Dorsolateral prefrontal cortex (tissue), 122 donors: ENCODE measurements at places on chromosomes 6 and 20. TPM values are rescaled to one million over a fixed set of nuclear protein-coding genes. Genes with fewer than 3 reads are reported as not detected.

GRCh38 chr6:11172501-11173327 is 59.8 kb downstream of the NEDD9 start:
- DNase-seq = no peak

DNA sequence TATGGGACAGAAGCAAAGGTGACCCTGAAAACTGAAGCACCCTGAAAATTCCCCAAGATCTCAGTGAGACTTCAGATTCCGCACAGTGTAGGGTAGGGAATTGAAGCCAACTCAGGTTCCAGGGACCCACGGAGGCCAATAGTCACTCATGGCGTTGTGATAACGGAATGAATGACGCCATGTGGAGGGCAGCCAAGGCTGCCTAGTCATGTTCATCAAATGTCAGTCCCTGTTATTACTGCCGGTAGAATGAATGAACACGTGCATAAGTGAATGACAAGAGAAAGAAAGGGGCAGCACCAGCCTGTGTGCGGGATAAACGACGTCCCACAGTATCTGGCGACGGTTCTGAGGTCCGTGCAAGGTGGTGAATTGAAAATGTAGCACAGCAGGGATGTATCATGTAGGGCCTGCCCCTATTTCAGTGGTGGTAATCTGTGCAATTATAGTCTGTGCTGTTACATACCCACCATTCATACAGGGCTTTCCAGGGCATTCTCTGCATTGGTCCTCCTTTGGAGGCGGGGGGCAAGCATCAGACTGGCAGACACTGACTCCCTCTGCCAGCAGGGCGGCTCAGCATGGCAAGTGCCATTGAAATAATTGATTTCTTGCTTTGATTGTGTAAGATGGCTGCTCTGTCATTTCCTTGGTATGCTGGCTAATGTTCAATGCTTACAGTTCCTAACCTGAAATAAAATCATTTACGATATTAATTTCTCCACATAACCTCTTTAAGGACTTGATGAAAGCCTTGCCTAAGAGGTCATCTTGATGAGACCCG is 386.9 kb downstream of the CDH4 start:
- no peak for DNase-seq

DNA sequence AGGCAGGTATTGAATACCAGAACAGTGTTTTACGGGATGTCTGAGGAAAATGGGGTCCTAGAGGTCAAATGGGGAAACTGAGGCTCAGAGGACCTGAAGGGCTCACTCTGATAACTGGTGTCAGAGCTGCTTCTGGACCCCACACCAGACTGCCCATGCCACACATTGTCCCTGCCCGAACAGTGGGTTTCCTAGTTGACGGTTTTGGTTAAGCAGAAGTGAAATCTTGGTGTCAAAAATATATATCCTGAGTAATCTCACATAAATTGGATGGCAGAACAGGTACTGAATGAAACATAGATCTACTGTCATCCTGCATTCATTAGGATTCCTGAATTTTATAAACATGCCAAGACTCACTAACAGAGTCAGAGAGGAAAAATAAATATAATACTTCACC is 16.3 kb downstream of the NOX3 start:
- DNase-seq = no peak

The MCM9 gene
- 14.9 TPM for total RNA-seq

DNA sequence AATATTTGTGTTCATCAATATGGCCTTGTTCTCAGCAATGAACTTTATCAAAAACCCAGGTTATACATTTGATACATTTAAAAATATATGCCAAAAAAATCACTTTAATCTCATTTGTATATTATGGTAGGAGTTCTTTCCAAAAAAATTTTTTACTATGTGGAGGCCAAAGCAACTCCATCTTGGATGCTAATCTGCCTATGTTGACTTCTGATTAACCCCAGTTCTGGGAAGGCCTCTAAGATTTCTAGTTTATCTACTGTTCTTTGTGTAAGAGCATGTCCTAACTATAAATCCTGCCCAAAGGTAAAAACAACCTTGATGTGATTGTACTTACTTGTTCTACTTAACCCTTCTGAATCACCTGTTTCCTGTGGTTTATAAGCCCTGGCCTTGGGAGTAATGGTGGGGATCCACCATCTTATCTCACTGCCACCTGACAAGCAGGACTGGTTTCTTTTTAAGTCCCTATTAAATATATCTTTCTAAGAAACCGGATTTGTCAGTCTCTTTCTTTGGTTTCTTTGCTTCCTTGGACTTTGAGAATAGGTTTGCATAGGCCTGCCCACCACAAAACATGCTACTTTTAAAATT is 46.7 kb downstream of the RNGTT start:
- no peak for DNase-seq

DNA sequence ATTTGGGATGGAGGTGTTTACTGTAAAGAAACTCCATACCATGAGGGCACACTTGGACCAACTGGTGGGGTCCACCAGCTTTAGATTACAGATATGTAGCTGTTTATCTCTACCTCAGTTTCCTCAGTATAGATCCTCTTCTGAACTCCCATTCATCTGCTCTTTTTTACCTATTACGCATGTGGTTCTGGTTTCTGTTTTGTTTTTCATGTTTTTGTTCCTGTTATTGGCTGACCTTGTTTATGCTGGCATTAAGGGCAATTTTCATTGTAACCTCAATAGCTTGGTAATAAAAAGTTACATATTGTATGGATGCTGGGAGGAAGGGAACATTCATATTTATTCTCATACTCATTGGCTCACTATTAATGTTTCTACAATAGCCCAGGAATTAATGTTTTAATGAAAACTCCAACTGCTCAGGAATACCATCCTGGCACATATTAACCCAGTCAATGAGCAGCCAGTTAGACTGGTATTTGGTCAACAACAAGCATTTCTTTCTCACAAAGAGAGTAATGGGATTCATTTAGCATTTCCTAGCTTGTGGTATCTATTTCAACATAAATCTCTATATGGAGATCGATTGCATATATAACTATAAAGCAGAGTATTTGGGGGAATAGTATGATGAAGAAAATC is 83.8 kb upstream of the FAM184A start:
- no peak for DNase-seq

The EMILIN3 gene
- total RNA-seq = 2.3 TPM

DNA sequence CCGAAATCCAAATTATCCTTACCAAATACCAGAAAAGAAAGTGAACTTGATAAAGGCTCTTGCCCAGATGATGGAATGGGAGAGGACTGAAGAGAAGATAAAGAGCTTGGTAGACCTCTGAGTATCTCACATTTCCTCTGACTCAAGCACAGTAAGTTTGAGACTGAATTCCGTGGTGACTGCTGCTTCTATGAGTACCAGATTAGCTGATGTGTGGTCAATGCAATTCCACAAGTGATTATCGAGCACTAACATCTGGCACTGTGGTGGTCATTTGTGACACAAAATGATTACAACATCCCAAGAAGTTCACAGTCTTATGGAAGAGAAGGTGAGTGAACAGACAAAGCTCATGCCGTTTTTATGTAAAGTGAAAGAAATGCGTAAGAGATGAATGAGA is 2.6 kb upstream of the RPS6KA2 start:
- no peak for DNase-seq

GRCh38 chr6:32133786-32134185 is 3.7 kb upstream of the FKBPL start:
- DNase-seq = no peak

DNA sequence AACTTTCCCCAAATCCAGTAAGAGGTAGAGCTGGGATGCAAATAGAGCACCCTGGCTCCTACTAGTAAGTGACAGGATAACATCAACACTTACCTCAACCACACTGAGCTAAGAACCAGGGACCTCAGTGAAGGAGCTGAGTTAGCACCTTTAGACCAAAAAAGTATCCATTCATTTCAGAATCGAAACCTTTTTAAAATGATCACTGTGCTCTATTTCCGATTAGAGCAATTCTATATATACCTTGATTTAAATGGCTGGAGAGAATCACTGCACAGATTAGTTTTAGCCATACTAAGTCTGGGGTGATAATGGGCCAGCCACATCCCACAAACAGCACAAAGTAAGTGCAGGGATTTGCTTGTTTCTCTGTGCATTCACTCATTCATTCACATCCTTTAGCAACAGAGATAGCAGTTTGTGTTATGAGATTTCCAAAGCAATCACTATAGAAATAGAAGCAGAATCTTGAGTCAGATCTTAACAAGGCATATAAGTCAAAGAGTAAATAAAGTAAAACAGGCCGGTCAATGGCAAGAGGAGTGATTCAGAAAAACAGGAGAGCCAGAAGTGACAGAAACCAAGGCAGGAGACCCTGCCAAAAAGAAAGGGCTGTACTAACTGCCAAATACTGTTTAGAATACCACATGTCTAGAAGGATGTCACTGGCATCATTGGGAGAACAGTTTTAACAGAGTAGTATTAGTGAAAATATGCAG is 136.3 kb downstream of the KIF13A start:
- DNase-seq = no peak

The PGC gene
- not detected for total RNA-seq

DNA sequence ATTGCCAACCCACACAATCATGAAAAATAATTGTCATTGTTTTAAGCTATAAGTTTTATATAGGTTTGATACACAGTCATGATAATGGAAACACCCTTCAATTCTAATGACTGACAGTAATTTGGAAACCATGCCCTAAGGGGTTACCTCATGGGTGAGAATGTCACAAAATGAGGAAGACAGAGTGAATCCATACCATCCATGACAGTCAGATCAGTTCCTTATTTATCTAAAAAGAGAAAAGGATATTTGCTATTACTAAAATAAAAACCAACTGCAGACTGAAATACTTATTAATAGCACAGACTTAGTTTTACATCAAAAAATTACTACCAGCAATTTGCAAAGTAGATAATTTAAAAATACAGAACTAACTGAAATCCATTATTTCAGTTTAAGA is 437.8 kb downstream of the UTRN start:
- no peak for DNase-seq

DNA sequence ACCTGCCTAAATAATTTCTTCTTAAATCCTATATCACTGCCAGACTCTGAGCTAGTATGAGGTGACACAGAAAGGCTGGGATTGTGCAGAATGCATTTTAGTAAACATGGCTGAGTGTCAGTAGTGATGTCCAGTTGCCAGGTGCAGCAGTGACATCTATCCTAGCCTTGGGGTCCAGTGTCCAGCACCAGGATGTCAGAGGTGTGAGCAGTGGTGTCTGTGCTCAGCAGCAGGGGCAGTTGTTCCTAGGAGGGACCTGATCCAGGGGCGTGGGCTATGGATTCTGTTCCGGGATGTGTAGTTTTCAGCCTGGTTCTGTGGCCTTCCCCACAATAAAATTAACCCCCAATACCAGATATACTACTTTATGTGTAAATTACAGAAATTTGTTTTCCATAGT is 6.0 kb downstream of the HLA-C start:
- no peak for DNase-seq

DNA sequence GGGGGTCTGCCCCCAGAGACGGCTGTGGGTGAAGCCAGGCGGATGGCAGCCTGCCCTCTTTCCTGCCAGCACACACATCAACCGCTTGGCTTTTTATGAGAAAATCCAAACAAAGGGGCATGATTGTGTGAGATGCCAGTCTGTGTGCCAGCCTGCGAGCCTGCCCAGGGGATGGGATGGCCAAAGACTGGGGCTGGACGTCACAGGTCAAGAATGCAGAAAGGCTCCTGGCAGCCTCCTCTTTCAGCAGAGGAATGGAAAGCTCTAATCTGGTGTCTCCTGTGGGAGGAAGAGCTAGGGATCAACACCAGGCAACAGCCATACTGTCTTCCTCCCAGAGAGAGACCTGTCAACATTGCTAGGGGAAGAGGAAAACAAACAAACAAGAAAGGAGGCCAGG is 15.8 kb downstream of the TUBB2B start:
- peak; percentile 79 for DNase-seq

DNA sequence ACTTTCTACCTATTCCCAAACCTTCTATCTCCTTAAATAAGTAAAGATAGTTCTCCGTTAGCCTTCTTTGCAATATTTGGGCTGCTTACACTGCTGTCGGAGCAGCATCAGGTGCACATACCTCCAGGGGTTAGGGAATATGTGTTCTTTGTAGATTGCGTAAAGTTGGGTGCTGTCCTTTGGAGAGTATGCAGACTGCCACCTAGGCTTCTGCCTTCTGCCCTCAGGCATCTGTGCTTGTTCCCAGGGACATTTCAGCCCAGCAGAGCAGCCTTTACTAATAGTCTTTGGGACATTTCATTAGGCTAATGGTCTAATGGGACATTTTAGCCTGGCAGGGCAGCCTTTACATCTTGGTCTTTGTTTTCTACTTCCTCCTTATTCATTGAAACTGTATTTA is 260.6 kb downstream of the TPBG start:
- no peak for DNase-seq

- no peak for DNase-seq
These were observed 22.7 kb upstream of the SCRT2 start for GRCh38 chr20:698276-698675.

GRCh38 chr6:38262609-38263008 is 377.1 kb downstream of the BTBD9 start:
- DNase-seq = no peak

DNA sequence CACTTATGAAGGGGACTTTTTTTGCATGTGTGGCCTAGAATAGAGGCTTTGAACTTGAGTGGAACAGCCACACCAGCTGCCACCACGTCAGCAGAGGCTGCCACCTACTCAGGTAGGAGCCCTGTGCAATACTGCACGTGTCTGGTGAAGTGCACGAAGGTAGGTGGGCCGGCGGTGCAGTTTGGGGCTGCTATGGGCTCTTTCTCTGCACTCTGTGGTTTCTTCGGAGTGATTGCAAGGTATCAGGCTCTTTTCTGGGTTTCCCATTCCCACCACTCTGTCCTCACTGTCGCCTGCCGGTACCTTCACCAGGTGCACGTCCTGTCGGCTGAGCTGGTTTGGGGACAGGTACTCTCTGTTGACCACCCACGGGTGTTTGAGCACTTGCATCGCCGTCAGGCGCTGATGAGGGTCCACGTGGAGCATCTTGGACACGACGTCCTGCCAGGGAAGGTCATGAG is 30.8 kb upstream of the MPC1 start:
- DNase-seq = no peak

- no peak for DNase-seq
These were observed 991.0 kb downstream of the KIF16B start for GRCh38 chr20:15582146-15582760.

- DNase-seq = no peak
These were observed 158.3 kb downstream of the DLL1 start for GRCh38 chr6:170132561-170132991.

The EDN3 gene
- 2.9 TPM for total RNA-seq

The TRAPPC3L gene
- not detected for total RNA-seq

DNA sequence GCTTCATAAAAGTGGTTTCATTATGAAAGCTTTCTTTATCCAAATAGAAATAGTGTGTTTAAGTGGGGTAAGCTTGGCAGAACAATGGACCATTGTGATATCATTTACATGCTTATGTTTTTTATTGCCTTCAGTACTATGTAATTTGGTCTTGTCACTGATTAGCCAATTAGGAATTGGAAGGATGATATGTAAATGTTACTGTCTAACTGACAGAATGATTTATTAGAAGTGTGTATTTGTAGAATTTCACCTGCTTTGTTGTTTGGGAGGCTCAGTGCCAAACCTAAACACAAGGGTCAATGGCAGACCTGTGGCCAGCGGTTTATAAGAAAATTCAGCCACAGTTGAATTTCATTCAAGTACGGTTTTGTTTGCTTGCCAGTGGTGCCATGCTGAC is 39.0 kb downstream of the AIG1 start:
- no peak for DNase-seq

GRCh38 chr20:8542110-8542486 is 410.0 kb downstream of the PLCB1 start:
- no peak for DNase-seq
